ENCODE measurements at places on chromosomes 2 and 18.

GRCh38 chr2:112073875-112074274, 18.8 kb downstream of the TMEM87B start:
- DNase-seq: no peak

- DNase-seq: peak; percentile 25
Measured at GRCh38 chr2:9333591-9334171, 89.6 kb downstream of the ITGB1BP1 start.

GRCh38 chr18:59056706-59057492, 82.8 kb upstream of the SEC11C start:
- DNase-seq: no peak

DNA sequence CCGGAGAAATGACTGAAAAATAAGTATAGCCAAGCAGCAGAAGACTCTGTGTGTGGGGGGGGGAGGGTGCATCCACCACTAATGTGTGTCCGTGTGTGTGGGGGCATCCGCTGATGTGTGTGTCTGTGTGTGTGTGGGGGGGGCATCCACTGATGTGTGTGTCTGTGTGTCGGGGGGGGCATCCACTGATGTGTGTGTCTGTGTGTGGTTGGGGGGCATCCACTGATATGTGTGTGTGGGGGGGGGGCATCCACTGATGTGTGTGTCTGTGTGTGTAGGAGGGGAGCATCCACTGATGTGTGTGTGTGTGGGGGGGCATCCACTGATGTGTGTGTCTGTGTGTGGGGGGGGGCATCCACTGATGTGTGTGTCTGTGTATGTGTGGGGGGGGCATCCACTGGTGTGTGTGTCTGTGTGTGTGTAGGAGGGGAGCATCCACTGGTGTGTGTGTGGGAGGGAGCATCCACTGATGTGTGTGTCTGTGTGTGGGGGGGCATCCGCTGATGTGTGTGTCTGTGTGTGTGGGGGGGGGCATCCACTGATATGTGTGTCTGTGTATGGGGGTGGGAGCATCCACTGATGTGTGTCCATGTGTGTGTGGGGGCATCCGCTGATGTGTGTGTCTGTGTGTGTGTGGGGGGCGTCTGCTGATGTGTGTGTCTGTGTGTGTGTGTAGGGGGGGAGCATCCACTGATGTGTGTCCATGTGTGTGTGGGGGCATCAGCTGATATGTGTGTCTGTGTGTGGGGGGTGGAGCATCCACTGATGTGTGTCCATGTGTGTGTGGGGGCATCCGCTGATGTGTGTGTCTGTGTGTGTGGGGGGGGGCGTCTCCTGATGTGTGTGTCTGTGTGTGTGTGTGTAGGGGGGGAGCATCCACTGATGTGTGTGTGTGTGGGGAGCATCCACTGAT, 125.0 kb downstream of the NFATC1 start:
- DNase-seq: no peak

GRCh38 chr2:129975016-129975774, 4.3 kb upstream of the RAB6C start:
- DNase-seq: no peak

- DNase-seq: no peak
Measured at GRCh38 chr2:70089983-70090525, 2.8 kb downstream of the PCBP1 start.

DNA sequence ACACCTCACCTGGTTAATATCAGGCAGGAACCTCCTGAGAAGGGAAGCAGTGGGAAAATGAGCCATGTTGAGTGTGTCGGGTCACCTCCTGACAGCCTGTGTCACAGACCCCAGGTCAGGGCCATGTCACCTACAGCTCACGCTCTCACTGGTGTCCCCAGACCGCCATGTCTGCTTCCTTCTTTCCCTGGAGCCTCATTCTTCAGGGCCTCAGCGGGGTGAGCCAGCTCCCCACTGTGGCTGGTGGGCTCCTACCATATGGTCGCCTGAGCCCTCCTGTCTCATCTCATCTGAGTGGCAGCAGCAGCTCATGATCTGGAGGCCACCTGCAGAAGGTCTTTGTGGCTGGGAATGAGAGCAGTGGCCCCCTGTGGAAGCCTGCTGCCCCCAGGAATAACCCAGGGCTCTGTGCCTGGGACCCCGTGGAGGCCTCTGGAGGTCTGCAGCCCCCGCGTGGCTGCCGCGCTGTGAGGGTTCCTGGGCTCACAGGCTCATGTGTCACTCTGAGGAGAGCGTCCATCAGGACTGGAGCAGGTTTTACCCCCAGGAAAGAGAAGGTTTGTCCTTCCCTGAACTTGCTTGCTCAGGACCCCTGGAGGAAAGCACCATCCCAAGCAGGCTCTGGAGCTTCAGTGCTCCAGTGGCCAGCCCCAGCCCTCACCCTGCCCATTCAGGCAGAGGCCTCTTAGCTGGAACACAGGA, 56.4 kb downstream of the FAM168B start:
- no peak for DNase-seq

- DNase-seq: no peak
Measured at GRCh38 chr18:35172009-35172408, 68.8 kb upstream of the ZNF397 start.

- no peak for DNase-seq
Measured at GRCh38 chr18:8081267-8081666, 514.2 kb downstream of the PTPRM start.

DNA sequence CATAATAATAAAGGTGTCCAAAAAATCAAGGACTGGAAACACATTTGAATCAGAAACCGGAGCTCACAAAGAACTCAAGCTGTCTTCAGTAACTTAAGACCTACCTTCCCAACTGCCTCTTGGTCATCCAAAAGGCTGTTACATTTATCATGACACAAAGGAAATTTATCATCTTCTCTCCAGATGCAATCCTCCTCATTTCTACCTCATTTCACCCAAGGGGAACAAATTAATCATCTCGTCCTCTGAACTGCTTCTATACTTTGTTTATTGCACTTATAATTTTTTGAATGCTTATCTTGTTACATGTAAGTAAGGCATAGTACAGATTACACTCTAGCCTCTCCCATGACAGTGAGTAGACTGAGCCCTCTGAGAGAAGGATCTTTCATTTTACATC, 105.1 kb upstream of the RGPD4 start:
- DNase-seq: no peak

- DNase-seq: no peak
Measured at GRCh38 chr2:241357531-241357930, 1.4 kb downstream of the FARP2 start.

GRCh38 chr2:109452318-109453305, 161.2 kb downstream of the SEPTIN10 start:
- DNase-seq: no peak

DNA sequence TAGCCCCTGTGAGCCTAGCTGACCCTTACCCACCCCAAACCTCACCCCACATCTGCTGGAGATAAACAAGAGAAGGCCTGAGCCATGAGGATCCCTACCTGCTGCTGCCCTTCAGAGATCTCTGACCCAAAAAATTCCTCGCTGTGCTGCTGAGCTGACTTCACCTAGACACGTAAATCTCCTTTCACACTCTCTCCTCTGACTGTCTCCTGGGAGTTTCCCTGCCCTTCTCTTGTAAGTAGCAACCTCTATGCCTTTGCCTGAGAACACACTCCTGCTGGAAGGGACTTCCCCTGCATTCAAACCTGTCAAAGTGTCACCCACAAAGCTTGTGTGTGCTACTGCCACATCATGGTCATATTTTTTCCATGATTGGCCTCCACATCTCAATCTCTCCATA, 134.2 kb upstream of the NOL4 start:
- no peak for DNase-seq

DNA sequence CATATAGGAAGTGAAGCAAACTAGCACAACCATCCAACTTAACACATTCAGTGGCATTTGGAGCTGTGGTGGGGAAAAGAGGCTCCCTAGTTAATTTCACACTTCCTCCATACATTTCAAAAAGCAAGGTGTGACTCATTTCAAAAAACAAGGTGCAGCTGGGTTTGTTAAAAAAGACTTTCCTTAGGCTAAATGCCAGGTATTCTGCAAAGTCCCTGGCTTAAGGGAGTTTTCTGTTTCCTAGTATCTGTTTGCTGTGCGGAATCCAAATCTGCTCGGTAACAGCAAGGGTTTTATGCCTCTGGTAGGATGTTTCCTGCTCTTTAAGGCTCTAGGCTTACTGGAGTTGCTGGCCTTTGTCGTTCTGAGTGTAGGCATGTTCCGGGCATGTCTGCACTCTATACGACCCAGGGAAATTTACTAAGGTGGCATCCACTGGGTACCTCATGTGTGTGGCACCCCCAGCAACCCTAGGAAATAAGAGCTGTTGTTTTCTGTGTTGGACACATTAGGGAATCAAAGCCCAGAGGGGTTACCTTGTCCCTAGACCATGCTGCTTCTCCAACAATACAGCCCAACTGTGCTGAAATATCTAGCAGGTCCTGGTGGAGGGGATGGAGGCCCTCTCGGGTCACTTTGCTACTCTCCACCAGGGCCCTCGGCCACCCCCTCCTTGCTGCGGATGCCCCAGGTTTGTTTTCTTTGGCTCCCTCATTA, 634 bp upstream of the MSGN1 start:
- no peak for DNase-seq

DNA sequence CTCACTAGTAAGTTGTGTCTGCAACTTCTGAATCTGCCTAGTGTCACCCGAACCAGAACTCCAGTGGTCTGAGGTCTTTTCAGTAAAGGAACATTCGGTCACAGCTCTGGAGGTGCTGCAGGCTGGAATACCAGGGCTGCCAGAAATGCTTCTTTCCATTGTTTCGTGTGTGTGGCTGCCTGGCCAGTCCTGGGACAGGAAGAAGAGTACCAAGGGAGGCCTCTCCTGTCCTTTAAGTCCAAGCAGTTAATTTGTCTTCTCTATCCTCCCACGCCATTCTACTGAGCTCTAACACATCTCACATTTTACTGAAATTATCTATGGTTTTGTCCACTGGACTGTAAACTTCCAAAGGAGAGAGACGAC, 196.0 kb downstream of the LNPK start:
- no peak for DNase-seq

DNA sequence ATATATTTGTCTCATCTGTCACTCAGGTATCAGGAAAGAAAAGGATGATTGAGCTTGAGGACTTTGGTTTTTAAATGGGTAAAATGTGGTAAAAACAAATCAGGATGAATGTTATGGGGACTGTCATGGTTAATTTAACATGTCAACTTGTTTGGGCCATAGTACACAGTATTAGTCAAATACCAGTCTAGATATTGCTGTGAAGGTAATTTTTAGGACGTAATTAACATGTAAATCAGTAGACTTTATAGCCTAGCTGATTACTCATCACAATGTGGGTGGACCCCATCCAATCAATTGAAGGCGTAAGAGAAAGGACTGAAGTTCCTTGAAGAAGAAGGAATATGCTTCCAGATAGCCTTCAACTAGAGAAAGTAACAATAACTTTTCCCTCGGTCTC, 275.7 kb upstream of the ZNF804A start:
- DNase-seq: no peak

All from iPS DF 6.9 (cell line).